ENCODE measurements at places on chromosomes 5 and 9.

DNA sequence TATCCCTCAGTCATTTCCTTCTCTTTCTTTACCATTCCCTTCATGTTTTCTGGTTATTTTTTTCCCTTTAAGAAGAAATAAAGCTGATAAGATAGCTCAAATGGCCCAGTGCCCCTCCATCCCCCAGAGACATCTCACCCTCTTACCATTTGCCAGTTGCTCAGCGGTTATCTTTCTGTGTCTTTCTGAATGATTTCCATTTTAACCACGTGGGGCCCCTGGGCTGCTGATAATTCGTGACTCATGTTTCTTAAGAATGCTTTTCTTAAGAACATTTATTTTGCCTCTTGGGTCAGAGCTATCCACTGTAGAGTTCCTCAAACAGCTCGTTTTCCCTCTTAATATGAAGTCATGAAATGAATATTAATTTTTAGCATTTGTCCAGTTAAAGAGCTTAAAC, 147.8 kb downstream of the MAST4 start:
- no peak for DNase-seq

DNA sequence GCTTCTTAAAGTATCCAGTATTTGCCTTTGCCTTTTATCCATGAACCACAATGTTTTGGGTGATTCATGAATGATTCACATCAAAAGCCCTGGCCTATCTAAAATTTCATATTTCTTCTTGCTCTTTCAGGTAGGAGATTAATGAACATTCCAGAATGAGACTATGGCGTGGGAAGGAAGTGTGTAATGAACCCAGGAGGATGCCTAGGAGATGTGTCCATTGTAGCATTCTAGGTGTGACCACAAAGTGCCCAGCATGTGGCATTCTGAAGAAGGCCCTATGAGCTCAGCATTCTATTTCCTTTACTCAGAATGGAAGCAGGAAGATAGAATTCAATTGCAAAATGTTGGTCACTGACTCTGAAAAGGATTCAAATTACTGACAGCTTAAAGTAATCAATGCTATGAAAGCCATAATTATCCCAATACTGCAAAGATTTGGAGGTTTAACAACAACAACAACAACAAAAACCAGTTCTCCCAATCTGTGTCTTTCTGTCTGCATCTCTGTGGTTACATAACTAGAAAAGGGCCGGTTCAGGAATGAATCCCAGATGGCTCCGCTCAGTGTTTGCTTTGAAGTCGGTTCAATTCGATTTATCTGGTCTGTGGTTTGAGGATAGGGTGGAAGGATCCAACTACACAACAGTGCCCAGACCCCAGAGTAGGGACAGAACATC, 126.7 kb downstream of the FOXD1 start:
- peak; percentile 98 for DNase-seq

DNA sequence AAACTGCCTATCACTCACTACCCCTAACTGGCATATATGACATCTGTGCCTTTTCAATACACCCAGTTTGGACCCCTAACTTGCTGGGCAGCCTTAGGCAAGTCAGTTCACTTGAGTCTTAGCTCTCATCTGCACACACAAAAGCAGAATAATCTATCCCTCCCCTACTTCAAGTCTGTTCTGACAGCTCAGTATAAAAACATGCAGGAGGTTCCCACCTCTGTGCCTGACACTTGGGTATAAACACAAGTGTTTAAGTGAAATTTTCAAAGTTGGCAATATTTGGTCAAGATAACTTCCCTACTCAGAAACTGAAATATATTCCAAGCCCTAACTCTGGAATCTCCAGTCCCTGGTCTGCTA, 12.6 kb downstream of the HNRNPH1 start:
- no peak for DNase-seq

GRCh38 chr5:86570427-86571083, 47.2 kb upstream of the COX7C start:
- no peak for DNase-seq

- DNase-seq, result no peak
Measured at GRCh38 chr9:85900504-85901201, 40.3 kb upstream of the NAA35 start.

DNA sequence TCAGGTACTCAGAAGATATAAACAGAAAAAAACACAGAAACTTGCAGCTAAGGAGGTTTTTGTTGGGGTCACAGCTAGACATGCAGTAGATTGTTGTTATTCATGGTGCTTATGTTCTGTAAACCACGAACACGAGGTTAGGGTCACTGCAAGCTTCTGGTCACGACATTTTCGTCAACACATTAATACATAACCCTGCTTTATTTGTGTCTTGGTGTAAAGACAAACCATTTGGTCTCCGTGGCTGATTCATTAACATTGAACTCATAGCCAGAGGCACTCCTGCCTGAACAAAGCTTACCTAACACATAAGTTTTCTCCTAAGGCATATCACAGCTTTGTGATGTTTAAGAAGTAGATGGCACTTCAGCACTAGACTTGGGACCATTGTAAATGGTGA, 16.9 kb downstream of the TEK start:
- no peak for DNase-seq

GRCh38 chr9:671997-672396, 169.5 kb upstream of the DMRT1 start:
- no peak for DNase-seq

GRCh38 chr9:4430432-4431261, 59.6 kb upstream of the SLC1A1 start:
- no peak for DNase-seq

DNA sequence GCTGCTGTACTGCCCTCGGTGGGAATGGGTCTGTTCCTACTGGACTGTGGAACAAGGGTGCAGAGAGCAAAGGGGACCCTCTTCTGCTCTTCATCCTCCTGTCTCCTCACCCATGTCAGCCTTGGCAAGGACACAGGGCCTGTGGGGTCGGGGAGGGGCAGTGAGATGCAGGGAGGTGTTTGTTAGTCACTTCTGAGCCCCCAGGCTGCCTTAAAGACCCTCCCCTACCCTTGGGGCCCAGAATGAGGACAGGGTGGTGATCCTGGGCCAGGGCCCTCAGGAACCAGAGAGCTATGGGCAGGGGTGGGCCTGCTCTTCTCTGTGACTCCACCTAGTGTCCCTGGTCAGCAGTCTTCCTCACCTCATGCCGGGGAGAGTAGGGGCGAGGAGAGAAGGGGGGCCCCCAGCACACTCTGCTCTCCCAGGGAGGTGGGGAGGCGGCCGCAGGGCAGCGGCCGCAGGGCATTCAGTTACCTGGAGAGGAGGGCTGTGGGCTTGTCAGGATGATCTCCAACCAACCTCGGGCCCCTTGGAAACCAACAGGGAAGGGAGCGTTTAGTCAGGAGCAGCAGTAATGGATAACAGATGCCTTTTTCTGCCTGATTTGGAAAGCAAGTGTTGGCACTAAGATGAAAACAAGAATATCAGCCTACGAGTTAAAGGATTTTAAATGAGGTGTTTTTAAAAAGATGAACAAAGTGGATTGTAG, 62.0 kb upstream of the GARNL3 start:
- DNase-seq, result no peak

GRCh38 chr5:93053825-93054224, 527.2 kb downstream of the NR2F1-AS1 start:
- DNase-seq, result no peak

DNA sequence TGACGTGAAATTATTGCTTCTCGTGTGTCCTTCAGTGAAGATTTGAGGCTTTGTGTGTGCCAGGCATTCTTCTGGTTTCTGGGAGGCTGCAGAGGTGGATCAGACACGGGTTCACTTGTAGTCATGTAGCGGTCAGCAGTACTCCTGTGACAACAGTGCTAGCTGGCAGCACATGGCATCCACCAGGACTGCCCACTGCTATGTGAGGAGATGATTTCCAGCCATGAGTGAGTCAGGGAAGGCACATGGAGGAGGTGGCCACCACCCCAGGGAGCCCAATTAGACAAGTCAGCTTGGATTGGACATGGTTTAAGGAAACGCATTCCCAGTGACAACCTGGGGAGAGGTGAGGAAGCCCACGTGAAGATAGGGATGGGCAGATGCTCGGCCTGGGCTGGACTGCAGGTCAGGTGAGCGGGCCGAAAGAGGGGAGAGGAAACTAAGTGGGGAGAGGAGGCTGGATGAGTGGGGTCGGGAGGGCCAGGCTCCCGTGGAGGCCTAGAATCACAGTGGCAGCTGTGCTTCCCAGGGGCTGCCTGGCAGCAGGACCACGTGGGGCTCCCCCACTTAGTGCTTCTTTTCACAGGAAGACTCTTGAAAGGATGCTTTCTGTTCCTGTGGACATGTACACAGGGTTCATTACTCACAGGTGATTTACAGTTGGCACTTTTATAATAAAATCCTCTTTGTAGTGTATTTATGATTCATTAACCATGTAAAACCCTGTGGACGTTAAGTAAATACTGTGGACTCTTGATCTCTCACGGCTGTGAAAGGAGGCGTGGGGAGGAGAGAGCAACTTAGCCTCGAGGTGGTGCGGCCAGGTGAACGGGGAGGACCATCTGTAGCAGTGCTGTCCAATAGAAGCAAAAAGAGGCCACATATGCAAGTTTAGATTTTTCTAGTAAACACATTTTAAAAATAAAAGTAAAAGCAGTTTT, 80.0 kb upstream of the OTULINL start:
- no peak for DNase-seq

DNA sequence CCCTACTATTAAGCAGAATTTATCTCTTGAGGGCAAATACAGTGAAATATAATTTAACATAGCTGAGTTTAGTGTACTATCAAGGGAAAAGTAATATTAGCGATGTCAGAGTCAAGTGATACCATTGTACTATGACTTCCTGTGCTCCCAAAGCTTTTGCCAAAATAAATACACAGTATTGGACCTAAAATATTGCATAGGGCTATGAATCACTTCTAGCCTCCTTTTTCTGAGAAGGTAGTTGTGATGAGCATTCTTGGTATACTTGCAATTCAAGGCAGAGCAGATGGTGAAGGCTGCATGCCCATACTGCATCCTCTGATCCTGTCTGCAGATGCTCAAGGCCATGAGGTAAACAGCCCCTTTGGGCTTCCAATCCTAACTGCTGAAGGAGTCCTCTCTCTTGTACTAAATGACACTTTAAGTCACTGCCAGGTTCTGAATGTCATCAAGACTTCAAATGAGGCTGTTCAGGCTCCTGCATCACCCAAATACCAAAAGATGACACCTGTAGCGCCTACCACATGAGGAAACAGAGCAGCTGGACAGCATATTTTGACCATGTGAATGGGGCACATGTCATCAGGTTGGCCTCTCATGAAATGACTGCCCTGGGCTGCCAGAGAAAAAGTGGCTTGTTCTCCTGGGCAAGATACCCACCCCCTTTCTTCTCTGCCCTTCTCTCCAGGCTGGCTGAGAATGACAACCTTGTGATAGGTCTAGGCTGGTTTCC, 29.7 kb upstream of the PPP2CA start:
- DNase-seq, result no peak

DNA sequence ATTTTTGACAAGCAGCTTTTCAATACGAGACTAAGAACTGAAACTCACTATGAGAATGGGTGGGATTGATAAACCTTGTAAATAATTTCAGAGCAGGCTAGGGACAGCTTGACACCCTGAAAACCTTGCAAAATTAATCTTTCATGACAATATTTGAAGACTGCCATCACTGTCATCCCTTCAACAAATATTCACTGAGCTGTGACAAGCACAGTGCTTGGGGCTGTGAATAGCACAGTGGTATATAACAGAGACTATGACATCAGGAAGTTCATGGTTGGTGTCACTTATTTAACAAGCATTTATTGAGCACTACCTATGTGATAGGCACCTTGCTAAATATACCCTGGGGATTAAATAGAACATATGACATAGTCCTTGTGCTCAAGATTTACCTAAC, 741.0 kb upstream of the RIOK2 start:
- DNase-seq, result no peak

GRCh38 chr9:6781476-6781875, 23.7 kb downstream of the KDM4C start:
- no peak for DNase-seq

DNA sequence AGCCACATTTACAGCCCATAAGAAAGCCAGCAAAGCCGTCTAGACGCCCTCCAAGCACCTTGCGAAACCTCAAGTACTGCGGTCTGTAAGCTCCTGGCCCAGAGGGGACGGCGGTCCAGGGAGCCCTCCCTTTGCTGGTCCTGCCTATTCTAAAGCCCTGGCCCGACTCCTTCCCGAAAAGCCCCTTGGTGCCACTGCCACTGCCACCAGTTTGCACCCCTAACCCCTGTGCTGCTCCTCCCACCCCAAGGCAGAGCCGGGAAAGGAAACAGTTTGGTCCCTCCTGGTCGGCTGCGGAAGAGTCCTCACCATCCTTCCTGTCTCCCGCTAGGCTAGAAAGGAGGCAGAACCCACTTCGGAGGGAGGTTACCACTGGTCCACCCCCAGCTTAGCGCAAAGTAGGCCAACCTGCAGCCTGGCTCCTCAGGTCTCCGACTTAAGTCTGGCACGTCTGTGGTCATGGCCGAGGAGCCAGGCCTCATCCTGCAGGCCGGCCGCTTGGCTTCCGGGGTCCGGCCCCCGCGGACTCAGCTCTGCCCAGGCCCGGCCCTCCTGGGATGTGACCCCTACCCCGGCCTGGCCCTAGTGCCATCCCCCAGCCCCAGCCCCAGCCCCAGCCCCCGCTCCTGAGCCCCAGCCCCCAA, 916 bp downstream of the TOR1A start:
- no peak for DNase-seq

- no peak for DNase-seq
Measured at GRCh38 chr9:108074900-108075299, 585.3 kb upstream of the KLF4 start.

DNA sequence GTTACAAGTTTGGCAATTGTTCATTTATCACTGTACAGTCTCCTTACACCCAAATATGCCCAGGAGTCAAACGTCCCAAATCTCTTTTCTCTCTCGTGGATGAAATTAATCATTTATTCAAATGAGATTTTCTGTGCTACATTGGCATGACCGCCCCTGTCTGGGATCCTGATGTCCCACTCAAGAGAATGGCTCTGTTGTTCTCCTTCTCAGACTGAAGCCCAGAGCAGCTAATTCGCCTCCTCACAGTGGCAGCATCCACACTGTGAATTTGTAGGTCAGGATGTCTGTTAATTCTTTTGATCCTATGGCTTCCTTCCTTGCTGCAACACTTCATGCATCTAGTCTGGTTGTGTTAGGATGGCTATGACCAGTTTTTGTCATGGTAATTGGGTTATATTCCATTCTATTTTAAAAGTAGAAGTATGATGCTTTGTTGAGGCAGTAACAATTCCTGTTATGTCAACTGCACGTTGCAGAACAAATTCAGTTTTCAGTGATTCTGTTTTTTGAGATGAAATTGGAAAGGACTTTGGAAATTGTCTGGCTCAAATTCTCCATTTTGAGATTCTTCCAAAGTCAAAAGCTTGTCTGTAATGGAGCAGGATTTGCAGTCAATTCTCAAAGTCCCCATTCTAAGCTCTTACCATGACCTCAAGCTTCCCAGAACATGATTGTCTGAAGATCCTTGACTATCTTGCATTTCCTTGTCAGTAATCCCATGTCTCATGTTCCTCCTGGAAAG, 141.5 kb upstream of the GAS1 start:
- no peak for DNase-seq

- no peak for DNase-seq
Measured at GRCh38 chr5:93579692-93580062, 1.3 kb downstream of the NR2F1-AS1 start.

All from HS-5 (cell line).